NCI-H2029 treated with DMSO at 0.1 percent for 48 hours (cell line): ENCODE measurements at places on chromosomes 2 and 18.

DNA sequence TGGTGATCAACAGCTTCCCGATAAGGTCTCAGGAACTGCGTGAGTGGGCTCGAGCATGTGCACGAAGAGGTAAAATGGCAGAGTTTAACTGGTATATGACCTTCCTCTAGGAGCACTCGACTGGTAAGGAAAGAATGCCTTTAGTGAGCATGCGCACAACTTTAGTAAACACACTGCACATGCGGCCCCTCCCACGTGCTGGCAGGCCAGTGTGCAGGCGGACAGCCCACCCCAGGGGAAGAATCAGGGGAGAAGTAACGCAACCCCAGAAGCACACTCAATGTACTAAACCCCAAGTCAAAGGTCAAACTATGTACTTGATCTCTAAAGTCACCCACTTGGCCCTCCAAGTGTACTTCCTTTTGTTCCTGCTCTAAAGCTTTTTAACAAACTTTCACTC lies 28.7 kb upstream of the SLC25A52 start:
- no peak for DNase-seq

DNA sequence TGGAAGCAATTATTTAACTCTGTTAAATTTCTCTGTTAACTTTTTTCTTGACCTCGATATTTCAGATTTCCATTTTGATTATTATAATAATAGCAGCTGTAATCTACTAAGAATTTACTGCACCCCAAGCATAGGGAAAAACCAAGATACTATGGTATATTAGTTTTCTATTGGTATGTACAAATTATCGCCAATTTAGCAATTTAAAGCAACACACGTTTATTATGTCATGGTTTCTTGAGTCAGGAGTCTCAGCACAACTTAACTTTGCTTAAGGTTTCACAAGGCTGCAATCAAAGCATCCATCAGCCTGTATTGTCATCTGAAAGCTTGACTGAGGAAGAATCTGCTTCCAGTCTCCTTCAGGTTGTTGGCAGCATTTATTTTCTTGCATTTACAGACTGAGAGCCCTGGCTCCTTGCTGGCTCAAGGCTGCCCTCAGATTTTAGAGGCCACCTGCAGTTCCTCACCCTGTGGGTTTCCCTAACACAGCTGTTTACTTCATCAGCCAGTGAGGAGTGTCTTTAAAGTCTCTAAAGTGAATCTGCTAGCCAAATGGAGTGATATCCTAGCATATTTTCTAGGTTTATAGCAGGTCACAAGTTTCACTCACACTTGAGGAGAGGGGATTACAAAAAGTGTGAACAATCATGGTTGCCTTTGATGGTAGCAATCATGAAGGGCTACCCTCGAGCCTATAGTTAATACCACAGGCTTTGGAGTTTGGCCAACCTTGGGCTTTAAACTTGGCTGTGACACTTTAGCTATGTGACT lies 4.4 kb upstream of the VPS54 start:
- DNase-seq, result no peak

DNA sequence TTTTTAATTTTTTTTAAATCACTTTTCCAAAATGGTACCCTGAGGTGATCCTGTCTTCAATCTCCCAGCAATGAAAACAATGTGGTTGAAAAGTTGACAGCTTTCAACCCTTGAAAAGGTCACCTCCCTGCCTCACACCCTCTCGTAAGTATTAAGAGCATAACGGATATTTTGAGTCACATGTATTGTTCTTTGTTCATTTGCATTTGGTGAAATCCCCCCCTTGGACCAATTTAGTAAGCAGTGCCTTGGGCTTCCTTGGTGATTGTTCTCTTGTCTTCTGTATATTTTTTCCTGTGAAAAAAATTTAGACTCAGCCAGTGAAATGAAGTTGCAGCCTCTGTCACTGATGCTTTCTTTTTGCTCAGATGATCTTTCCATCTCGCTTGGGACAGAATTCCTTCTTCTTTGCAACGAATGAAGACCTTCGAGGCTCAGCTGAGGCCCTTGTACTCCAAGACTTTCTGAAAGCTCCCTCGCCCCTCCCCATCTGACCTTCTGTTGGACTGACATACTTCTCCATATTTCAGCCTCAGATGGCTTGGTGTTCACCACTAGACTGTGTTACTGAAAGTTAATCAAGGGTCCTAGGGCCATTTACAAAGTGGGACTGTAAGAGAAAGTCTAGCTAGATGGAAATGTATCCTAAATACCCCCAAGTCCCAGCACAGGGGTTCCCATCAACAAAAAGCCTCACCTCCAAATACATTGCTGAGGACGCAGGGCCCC lies 158.4 kb downstream of the BCL2 start:
- DNase-seq, result no peak

DNA sequence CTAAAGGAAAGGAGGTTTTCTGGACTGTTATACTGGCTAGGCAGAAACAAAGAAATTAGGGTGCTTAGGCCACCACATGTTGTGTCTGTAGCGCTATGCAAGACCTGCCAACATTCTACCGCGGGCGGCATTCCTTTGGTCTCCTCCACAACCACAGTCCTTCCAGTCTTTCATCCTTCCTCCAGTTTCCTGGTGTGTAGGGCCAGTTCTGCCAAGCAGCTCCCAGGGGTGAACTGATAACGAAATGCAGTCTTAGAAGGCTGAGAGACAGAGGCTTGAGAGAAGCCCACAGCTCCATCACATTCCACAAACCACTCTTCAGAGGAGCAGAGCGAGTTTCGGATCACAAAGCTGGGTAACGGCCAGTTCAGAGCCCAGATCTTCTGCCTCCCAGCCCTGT lies 19.5 kb upstream of the CXXC1 start:
- DNase-seq, result no peak

GRCh38 chr2:115524452-115524851 lies 1082.0 kb downstream of the DPP10 start:
- DNase-seq, result no peak

DNA sequence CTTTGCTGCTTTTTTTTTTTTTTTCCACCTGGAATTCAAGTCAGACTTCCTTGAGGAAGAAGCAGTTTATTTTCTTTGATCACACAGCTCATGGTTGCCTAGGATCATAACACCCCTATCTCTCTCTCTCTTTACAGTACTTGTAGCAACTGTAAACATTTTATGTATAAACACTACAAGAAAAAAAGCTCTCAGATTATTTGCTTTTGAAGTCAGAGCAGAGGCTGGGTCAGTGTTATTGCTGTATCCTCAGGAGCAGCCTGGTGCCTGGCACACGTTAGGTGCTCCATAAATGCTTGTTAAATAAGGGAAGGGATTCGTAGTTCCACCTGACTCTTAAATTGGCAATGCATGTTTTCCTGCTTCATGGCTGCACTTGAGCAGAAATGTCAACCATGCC lies 221.2 kb downstream of the TGIF1 start:
- peak; percentile 82 for DNase-seq

GRCh38 chr2:159790323-159790722 lies 7.7 kb downstream of the CD302 start:
- no peak for DNase-seq

DNA sequence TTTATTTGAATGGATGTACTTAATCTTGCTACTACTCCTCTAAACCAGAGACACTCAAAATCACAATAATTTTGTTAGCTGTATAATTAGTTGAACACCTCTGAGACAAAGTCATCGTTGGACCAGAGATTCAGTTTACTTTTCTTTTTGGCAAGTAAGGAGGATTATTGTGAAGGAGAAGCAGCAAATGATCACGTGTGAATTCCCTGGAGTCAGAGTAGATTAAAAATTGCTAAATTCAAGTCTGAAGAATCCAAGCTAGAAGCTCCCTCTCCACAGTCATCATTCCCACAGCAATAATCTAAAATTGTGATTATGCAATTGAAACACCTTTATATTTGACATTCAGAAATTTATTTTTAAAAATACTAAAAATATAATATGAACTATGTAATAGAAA lies 484.4 kb downstream of the CMPK2 start:
- DNase-seq, result no peak

DNA sequence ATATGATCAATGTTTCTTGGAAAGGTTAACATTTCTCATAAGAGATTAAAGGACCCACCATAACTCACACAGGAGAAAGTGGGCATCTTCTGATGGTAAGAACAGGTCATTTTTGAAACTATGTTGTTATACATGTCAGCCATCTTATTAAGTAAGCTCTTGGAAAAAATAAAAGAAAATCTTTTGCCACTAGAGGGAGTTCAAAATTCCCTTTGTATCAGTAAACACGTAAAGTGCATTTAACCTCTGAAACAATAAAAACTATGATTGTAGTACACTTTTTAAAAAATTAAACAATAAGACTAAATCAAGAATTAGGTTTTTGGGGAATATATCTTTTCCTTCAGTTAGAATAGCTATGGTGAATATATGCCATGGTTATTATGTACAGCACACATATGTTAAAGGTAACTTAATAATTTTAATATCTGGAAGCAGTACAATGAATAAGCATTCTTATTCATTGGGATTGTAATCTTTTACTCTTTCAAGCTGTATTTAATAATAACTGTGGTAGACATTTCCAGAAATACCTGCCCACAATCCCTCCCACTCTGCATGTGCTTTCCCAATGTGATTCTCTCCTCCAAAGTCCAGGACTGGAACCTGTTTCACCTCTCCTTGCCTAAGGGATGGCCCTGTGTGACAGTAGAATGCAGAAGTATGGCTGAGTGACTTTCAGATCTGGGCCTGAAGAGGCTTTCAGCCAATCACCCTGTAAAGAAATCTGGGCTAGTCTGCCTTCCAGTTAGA lies 64.2 kb downstream of the RBMS1 start:
- peak; percentile 53 for DNase-seq

DNA sequence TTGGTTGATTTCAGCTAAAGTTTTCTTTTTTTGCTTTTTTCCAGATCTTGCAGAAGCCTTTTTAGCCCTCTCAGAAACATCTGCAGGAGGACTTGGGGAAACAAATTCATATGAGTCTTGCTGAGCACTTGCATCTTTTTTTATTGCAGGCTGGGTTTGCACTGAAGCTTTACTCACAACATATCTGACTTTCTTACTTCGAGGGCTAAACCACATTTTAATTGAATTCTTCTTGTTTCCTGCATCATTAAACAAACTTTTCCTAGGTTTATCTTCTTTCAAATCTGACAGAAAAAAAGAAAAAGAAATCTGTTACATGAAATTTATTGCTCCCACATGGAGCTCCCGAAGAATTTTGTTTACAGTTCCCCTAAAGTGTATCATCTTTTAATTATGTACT lies 28.3 kb downstream of the BARD1 start:
- DNase-seq, result no peak

GRCh38 chr2:117858892-117859531 lies 44.5 kb downstream of the DDX18 start:
- DNase-seq, result no peak

DNA sequence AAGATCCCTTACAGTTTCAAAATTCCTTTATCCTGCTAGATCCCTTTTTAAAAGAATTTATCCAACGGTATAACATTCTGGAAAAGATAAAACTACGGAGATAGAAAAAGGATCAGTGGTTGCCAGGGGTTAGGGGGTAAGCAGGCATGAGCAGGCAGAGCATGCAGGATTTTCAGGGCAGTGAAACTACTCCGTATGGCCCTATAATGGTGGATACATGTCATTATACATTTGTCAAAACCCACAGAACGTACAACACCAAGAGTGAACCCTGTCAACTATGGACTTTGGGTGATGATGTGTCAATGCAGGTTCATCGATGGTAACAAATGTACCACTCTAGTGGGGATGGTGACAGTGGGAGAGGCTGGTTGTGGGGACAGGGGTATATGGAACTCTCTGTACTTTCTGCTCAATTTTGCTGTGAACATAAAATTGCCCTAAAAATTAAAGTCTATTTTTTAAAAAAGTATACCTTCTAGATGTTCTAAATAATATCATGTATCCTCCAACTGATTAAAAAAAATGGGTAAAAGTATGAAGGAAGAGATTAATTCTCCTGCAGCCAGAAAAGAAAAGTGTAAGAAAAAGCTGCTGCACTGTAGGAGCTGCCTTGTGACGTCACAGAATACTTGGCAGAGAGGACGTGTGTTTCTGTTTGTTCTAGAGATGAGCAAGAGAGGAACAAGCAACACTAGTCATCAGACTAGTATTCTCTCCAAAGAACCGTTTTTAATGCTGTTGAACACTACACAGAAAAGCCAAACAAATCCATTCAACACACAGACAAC lies 23.6 kb downstream of the ANKRD44 start:
- DNase-seq, result peak; percentile 26

DNA sequence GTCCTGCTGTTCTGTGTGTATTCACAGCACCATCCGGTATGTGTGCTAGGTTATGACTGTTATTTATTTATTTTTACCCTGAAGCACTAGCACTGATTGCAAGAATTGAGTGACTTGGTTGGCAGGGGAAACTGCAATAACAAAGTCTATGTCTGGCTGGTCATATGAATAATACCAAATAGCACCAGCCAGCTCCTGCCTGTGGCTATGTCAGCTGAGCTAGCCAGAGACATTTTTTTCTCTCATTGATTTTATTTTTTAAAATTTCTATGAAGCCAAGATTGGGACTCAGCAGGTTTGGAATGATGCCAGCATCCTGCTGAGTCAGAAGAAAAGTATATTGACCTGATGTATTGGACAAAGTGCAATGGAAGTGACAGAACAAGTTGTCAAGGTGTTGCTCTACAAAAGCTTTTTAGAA lies 188.5 kb upstream of the CDH2 start:
- DNase-seq, result no peak

GRCh38 chr2:23606196-23606595 lies 221.2 kb downstream of the KLHL29 start:
- no peak for DNase-seq

DNA sequence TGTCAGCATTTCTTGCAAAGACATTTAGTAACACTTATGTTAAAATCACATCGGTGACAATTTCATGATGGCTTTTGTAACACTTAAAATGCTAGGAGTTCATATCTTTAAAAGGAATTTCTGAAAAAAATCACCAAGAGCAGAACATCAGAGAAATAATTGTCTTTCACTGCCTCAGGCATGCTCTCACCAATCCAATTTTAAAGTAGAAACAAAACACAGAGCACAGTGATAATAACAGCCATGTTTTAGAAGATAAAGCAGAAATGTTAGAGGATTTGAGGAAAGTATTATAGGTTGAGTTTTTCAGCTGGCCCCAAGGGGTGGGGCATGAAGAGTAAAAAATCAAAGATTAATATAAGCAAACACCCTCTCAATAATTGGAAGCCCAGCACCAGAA lies 1037.6 kb downstream of the DSC3 start:
- no peak for DNase-seq

GRCh38 chr2:137168552-137168951 lies 403.2 kb downstream of the THSD7B start:
- DNase-seq, result no peak

DNA sequence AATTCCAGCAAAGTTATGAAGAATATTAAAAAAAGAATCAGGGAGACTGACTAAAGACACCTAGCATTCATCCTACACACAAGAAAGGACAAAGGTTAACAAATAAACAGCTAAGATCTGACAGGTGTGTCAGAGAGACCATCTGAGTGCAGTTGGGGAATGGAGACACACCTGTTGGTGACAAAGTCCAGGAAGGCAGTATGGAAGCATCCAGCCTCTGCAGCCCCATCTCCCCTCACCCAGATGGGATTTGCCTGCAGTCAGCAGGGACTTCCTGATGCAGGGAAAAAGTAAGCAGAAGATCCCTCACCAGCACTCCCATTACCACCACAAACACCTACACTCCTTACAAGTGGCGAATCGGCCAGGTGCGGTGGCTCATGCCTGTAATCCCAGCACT lies 37.9 kb downstream of the USP34 start:
- DNase-seq, result no peak
